ENCODE measurements at places on chromosomes 12 and 14. TPM values are rescaled to one million over a fixed set of nuclear protein-coding genes. Genes with fewer than 3 reads are reported as not detected.

DNA sequence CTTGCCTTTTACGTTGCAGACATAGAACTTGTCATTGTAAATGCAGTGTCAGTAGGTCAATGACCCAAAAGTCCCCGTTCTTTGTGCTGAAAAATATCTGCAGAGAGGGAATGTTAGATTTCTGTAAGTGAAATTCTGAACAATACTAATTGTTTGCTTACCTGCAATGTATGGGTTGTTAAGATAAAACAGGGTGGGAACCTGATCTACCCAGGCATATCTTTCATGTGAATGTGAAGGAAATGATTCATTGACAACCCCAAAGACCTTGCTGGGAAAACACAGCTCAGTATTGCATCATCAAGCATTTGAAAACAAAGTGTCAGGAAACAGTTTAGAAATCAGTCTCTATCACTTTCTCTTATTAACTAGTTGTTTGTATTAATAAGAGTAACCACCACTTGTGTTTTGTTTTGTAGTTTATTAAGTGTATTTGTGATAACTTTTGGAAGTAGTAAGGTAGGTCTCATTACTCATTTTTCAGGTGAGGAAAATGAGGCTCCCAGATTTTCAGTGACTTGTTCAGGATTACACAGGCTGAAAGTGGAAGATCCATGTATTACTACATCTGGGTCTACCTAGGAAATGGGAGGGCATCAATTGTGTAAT, 57.9 kb upstream of the SLC38A2 start:
- no peak for DNase-seq

DNA sequence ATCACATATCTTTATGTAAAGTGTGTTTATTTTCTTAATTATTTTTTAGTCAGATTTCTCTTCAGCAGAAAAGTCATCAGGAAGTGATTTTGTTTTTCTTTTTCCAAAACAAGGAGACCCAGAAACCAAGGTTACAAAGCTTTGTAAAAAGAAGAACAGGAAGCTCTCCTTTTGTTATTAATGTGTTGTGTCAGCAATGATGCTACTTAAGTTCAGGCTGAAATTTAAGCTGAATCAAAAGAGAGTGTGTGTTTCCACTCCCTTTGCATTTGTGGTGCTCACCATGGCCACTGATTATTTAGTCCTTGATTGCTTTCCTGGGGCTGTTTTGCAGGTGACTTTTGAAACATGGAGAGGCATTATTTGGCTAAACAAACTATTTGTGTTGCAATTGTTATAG, 155.3 kb upstream of the ATP2B1 start:
- no peak for DNase-seq

DNA sequence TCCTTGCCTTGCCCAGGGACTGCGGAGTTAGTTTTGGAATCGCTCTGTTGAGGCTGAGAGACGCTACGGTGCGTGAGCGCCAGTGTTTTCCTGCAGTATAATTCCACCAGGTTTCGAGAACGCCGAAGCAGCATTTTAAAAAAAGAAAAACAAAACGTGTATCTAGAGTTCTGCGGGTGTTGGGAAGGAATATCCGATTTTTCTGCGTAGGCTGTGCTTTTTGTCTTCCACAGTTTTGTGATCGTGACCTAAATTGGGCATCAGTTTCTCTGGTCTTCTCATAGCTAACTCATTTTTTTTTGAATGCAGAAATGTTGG, 778 bp downstream of the DNM1L start:
- no peak for DNase-seq

DNA sequence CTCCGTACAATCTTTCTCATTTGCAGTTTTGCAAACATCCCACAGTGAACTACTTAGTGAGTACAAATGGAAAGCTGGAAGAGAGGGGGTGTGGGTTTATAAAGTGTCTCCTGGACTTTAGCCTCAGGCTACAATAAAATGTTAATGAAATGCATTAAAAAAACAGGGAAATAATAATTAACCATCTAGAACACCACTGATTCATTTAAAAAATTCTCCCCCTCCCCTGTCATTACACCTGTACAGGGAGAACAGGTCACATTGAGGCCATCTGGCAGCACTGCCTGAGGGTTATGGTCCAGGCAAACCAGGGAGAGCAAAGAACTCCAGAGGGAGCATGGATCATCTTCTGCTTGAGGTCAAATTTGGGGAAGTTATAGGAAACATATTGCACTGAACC, 96.3 kb downstream of the TSPAN8 start:
- DNase-seq = no peak

DNA sequence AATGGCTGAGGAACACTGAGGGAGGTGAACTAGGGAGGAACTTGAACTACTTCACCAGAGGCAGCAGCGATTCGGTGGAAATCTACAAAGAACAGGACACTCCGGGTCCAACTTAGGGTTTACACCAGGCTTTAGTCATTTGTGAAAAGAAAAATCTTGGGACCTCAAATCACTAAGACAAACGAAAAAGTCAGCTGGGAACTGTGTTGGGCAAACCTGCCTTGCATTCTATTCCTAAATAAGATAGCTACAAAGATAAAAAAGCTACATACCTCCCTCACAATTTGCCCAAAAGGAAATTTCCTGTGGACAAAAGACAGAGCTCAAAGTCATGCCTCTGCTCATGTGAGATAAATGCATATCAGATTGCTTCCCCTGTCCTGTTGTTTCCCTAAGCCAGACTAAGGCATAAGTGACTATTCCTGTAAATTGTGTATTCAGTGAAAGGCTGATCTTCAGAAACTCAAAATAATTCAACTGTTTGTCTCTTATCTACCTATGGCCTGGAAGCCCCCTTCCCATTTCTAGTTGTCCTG, 106.6 kb downstream of the APAF1 start:
- no peak for DNase-seq

CLEC6A gene
- total RNA-seq = not detected

DNA sequence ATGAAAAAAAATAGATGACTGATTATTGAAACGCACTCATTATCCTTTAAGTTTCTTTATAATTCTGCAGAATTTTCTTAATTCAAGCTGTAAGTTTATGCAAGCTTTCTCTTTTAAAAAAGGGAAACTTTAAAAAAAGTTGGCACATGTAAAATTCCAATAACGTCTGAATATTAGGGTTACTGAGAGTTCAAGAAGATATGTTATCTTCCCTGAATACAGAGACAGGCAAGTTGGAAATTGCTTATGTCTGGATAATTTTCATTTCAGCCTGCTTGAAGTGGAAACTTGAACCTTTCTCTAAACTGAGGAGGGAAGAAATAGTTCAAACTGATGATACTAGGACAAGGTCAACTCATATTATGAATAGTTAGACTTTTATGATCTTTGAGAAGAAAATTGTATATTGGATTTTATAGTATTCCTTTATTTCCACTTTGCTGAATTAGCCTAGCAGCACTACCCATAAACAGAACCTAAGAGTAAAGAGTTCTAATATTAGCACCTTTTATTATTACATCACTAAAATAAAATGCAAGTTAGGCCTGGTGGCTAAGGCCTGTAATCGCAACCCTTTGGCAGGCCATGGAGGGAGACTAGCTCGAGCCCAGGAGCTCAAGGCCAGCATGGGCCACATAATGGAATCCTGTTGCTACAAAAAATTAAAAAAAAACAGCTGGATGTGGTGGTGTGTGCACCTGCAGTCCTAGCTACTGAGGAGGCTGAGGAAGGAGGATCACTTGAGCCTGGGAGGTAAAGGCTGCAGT, 288.0 kb downstream of the TRHDE start:
- no peak for DNase-seq
